Mammary microvascular endothelial cell (primary cell): ENCODE measurements at places on chromosomes 7 and 10. TPM values are rescaled to one million over a fixed set of nuclear protein-coding genes. Genes with fewer than 3 reads are reported as not detected.

ARPC1A gene
- 204 and 206 TPM in 2 replicates for total RNA-seq

ENTPD7 gene
- 11.1 and 11.6 TPM in 2 replicates for total RNA-seq

TMEM225B gene
- total RNA-seq = 0.15 TPM in 1 of 2 replicates, not detected in the other

SLC26A5 gene
- not detected in 2 replicates for total RNA-seq

AS3MT gene
- total RNA-seq = 1.1 and 2.3 TPM in 2 replicates

TYSND1 gene
- 5.3 and 6.9 TPM in 2 replicates for total RNA-seq

SMNDC1 gene
- total RNA-seq = 5.1 and 6.6 TPM in 2 replicates

ANXA8L1 gene
- total RNA-seq = not detected in 2 replicates

C10orf143 gene
- total RNA-seq = 1.1 TPM in 1 of 2 replicates, not detected in the other

RSPH10B gene
- total RNA-seq = 0.05 and 0.53 TPM in 2 replicates

NXPH1 gene
- not detected in 2 replicates for total RNA-seq
